Effector memory CD4-positive, alpha-beta T cell (primary cell): ENCODE measurements at places on chromosomes 5 and 9.

- DNase-seq, result peak; percentile 64
These were observed 2.1 kb downstream of the MXD3 start for GRCh38 chr5:177309351-177310191.

DNA sequence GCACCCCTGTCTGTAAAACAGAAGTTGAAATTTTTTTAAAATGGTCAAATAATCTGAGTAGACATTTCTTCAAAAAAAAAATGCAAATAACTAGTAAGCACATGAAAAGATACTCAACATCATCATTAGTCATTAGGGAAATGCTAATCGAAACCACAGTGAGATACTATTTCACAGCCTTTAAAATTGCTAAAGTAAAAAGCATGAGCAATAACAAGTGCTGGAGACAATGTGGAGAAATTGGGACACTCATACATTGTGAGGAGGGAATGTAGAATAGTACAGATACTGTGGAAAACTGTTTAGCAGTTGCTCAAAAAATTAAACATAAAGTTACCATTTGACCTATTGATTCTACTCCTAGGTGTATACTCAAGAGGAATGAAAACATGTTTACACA is 58.4 kb upstream of the RUSC2 start:
- DNase-seq, result no peak

GRCh38 chr9:79432485-79432884 is 139.3 kb upstream of the TLE4 start:
- no peak for DNase-seq

- no peak for DNase-seq
These were observed 59.7 kb downstream of the ZNF618 start for GRCh38 chr9:113935677-113936380.

DNA sequence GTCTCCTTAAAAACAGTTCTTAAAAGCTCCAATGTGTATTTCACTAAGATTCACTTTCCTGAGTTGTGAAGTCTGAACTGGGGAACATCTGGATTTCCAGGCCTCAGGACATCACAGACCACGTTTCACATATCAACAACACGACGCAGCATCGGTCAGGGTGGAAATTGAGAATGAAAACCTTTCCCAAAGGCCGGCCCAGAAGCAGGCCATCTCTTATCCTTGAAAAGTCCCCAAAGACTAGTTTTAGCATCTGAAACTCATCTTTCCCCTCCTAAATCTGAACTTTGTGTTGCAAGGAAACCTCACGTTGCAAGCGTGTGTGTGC is 96.4 kb upstream of the COL5A1 start:
- no peak for DNase-seq

DNA sequence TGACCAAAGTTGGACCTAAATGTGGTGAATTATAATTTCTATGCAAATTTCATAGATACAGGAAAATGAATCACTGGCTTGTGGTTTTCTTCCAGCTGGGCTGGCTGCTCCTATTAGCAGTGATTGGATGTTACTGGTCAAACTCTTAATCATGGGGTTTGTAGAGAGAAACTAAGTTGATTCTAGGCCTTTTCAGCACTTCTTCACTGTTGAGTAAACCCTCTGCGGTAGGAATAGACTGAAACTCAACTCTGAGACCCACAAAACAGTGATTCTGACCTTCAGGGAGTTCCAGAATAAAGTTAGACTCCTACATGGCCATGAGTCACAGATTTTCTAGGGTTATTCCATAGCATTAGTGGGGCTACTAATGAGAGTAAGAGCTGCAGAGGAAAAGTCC is 47.9 kb upstream of the FKTN start:
- no peak for DNase-seq

DNA sequence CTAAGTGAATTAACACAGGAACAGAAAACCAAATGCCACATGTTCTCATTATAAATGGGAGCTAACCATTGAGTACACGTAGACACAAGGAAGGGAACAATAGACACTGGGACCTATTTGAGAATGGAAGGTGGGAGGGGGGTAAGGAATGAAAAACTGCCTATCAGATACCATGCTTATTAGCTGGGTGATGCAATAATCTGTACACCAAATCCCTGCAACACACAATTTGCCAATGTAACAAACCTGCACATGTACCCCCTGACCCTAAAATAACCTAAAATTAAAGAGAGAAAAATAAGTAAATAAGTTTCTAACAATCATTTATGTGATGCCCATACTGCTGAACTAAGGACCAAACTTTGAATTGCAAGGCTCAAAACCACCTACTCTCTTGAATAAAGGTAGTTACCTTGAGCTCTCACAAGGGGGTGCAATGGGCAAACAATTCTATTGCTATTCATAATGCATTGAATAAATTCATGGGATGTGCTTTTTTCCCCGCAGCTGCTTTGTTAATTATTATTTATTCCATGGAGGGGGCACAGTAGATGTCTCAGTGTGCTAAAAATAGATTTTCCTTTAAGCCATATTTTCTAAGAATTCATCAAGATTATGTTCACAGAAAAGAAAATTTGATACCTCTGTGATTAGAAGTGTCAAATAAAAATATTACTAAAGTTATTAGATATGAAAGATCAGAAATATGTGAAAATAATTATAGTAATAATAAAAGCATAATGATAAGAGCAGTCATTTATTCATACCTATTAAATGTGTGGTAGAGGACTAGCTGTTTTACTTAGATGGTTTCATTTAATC is 76.2 kb upstream of the PTPN3 start:
- DNase-seq, result no peak

DNA sequence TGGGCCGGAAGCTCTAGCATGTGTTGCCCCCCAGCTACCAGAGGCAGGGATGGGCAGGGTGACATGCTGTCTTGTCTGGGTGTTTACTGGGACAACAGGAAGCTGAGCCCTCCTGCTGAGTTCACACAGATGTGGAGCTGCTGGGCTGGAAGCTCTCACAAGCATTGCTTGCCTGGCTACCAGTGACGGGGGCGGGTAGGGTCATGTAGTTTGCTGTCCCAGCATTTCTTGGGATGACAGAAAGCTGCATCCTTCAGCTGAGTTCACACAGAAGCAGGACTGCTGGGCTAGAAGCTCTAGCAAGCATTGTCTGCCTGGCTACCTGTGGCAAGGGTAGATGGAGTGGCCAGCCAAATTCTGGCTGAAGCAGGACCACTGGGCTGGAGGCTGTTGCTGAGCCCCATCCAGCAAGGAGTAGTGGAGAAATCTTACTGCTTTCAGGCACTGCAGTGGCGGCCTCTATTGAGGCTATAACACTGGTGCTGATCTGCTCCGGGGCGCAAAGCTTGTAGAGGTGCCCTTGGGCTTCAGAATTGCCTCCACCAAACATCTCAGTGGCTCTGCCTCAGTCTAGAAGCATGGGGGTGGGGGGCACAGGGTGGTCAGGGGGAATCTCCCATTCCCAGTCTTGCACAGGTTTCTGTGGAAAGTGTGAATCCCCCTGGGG is 25.1 kb downstream of the POLK start:
- DNase-seq, result no peak

GRCh38 chr5:5050801-5051200 is 89.3 kb upstream of the ADAMTS16 start:
- no peak for DNase-seq

DNA sequence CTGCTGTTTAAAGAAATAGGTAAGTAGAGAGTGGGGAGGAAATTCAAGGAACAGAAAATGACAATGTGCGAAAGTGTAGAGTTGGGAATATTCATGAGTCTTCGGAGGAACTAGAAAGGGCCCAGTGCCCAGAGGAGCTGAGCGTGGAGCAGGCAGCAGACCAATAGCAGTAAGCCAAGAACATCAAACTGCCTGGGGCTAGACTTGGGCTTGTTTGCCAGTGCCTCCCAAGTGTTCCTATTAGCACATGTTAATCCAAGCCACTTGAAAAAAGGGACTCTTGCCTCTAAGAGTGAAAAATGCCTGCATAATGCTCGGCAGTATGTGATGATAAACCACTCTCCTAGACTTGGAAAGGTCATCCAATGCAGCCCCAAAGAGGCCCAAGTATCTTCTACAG is 1.2 kb upstream of the TAL2 start:
- no peak for DNase-seq

GRCh38 chr5:170741801-170742200 is 41.7 kb upstream of the GABRP start:
- no peak for DNase-seq

- no peak for DNase-seq
These were observed 137.0 kb downstream of the ADAMTSL1 start for GRCh38 chr9:18610956-18611355.

DNA sequence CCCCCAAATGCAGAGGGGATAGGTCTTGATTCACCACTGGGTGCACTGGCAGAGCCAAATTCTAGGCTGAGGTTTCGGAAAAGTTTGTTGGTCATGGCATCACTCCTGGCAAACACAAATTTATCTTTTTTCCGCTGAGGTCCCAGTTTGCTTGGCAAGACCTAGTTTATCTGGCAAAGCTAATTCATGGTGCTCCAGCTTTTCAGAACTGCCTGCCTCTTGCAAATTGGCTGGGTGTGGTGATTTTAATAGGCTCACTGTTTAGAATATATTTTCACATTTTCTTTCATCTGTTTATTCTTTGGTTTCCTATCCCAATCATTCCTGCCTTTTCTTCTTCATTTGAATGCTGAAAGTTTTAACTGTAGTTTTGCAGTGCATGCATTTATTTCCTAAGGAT is 50.5 kb upstream of the MAMDC2 start:
- no peak for DNase-seq
